ENCODE measurements at places on chromosomes 7 and 10.

DNA sequence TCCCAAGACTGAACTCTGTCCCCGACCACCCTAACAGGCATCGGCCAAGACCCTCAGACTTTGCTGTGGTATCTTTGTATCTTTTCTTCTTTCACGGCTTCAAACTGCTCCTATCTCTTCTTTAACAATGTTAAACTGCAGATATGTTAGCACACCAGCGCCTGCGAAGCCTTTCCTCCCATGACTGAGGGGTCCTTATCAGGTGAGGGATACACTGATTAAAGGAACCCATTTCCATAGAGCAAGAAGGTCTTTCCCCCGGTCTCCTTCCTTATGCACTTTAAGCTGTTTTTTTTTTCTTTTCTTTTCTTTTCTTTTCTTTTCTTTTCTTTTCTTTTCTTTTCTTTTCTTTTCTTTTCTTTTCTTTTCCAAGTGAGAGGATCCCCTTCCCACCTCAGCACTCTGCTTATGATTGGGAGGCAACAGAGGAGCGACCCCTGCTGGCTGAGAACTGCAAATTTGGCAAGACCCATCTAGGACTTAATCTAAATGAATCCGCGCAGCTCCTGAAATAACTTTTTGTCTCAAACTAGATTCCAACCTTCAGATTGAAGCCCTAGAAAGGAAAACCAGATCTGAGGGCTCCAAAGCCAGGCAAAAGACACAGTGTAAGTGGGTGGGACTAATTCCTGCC is 109.9 kb downstream of the ITGB8 start:
- peak; percentile 10 for DNase-seq

DNA sequence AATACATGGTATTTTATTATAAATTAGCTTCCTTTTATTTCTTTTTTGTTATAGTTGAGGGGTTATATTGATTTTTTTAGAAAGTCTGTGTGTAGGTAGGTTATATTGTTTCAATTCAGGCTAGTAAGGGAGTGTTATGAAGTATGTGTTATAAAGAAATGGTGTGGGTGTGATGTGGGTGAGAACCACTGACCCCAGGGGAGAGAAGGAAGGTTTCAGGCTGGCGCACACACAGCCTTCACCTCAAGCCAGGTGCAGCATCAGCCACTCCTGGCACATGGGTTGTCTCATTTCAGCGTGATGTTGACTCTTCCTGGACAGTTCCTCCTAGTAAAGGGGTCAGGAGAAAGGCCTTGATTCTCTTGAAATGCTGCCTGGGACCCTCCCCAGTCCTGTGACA is 291.3 kb downstream of the POU6F2 start:
- no peak for DNase-seq

GRCh38 chr7:88866265-88866863 is 70.8 kb upstream of the TEX47 start:
- no peak for DNase-seq

DNA sequence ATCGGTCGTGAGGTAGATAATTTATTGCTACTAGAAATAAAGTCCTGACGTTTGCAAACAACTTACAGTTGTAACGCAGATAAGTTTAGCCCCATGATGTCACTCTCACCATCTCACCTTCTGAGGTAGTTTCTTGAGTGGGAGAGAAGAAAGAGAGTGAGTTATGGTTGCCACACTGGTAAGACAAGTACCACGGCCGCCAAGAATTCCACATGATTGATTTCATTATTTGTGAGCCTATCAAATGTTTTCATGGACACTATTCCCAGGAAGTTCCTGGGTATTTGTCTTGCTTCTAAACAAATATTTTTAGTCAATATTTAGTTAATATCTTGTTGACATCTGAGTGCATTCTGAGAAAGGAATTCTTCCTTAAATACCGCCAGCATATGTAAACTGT is 339.4 kb upstream of the KIAA1217 start:
- no peak for DNase-seq

GRCh38 chr7:105691082-105691679 is 109.9 kb upstream of the EFCAB10 start:
- no peak for DNase-seq

DNA sequence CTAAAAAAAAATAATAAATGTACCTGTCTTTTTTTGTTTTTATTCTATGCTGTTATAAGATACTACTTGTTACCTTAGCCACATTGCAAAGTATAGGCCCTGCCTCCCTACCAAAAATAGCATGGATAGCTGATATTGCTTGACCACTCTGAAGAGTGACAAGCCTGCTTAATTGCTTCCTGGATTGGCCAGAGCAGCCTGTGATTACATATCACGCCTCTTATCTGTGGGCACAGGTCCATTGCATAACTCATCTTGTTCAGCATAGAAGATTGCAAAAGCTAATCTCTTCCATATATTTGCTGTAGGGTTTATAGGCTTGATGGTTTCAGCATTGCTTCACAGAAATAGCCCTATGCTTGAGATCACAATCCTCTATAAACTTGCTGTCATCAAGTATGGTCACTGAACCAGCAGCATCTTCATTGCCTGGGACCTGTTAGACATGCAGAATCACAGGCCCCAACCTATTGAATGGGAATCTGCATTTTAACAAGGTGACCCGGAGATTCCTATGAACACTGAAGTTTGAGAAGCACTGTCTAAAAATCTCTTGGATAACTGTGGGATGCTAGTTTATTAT is 280.8 kb upstream of the CDC14C start:
- peak; percentile 12 for DNase-seq

GRCh38 chr7:82805527-82805960 is 357.1 kb downstream of the PCLO start:
- DNase-seq, result no peak

- no peak for DNase-seq
Observed at GRCh38 chr10:119426699-119427098, 115.8 kb downstream of the RGS10 start.

DNA sequence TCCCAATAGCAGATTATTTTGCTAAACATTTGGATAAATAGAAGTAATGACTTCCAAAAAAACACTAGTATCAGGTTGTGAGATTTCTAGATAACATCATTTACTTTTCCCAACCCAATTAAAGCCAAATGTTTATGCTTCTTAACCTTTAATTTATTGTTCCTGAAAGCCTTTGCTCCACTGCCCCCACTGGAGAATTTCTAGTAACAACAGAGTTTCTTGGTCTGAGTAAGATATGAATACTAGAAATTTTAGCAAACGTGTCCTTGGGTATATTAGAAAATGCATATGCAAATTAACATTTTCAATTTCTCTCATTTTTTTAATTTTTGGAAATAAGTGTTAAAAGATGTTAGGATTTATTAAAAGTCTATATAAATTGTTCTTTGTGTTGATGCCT is 958.0 kb upstream of the PHF14 start:
- DNase-seq, result no peak

DNA sequence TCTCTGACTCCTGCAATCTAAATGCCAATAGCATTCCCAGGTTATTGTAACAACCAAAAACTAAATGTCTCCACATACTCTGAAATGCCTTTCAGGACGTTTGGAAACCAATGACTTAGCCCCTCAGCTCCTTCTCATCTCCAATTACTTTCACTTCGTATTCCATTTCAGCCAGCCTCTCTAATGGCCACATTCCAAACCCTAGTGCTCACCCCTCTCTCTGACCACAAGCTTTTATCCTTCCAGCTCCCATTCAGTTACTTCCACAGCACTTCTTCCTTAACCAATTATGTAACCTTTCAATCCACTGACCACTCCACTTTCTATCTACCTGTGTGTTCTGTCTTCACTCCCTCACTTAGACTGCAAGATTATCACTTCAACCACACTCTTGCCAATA is 4.3 kb downstream of the NOC3L start:
- DNase-seq, result no peak
